ENCODE measurements at places on chromosomes 7 and 10.

DNA sequence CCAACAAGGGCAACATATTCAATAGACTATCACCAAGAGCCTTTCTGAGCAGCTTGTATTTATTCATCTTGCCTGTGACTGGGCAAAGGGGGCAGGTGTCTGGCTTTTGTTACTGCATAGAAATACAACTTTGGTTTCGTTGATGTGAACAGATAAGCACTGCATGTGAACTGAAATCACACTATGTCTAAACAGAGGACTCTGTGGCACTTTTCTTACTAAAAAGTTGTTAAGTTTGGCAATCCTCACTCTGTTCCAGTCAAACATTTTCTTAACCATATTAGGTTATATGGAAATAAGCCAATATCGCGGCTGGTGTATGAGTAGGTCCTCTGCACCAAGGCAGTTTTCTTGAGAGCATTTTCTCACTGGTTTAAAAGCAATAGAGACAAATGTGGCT is 48.5 kb downstream of the CALD1 start:
- ATAC-seq: no peak

DNA sequence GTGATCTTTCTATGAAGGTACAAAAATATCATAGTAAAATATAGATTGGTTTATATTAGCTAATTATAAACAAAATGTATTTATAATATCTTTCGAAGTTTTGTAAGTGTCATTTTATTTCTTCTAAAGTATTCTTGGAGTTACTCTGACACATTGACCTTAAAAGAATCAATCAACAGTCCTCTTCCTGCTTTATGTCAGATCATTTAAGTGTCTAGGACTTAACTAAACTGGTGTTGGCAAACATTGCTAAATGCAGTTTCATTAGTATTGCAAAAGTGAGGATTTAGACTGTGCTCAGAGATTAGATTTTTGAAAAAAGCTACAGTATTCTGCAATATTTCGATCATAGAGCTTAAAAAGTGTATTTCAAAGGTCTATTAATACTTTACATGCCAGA is 10.3 kb downstream of the GLCCI1 start:
- ATAC-seq: no peak

DNA sequence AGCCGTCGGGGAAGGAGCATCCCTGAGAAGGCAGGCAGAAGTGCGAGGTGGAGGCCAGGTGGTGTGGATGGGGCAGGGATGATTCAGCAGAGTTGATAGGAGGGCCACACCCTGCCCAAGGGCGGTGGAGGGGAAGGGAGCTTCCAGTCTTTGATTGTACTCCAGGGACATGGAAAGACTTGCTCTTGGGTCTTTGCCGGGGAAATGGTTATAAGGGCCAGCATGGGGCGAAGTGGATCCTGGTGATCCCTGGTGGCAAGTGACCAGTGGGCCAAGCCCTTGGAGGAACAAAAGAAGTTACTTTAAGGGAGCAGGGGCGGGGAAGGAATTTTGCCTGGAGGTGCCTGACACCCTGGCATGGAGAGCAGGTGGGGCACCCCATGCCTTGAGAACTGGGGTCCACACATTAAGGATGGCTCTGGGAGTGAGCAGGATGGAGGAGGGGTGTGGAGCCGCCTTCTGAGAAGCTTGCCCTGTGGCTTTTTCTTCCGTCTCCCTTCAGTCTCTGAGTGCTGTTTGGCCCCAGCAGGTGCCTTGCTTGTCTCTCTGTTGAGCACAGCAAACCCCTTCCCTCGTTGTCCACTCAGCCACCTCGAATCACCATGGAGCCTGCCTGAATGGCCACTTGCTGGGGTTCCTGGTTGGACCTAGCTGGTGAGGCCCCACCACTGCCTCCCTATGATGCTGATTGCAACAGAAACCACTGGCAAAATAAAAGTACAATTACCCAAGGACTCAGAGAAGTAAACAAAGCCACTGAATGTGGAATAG is 83.9 kb downstream of the RAMP3 start:
- ATAC-seq: no peak

DNA sequence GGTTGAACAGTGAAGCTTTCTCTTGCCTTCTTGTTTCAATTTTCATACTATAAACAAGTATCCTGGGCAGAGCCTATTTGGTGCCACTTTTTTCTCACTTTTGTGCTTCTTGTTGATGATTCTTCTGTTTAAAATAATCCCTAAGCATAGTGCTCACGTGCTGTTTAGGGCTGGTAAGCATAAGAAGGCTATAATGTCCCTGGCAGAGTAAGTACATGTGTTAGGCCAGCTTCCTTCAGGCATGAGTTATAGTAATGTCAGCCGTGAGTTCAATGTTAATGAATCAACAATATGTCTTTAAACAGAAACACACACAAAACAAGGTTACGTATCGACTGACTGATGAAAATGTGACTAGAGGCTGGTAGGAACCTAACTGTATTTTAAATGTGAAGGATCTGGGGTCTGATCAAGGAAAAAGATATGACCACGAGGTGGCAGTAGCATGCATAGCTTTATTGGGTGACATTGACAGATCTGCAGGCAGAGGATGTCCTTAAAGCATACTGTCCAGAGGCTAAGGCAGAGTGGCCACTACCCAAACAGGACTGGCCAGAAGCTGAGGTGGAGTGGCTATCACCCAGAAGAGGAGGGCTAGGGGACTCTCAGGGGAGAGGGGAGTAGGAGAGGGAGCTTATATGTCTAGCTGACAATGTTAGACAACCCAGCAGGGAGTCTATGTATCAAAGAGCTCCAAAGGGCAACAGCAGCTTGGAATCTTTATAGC is 113.7 kb downstream of the BRAF start:
- peak; percentile 61 for ATAC-seq

DNA sequence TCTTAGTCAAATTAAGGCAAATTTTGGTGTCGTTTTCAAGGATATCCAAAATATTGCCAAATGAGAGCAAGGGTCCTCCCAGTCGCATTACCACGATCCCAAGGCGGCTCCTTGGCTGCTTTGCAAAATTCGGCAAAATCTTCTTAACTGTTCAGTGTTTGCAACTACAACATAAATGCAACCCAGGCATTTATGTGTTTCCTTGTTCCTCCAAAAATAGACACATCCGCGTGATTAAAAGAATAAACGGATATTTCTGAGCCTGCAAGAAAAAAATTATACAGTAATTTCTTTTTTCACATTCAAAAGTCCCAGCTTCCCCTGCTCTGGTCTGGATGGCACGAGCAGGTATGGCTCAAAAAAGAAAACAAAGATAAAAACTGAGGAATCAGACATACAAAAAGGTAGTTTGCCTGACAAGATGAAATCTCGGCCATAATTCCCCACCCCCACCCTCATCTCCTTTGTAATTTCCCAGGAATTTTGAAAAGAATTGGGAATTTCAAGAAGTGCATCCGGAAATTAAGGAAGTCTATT is 6.0 kb downstream of the SKIDA1 start:
- no peak for ATAC-seq

DNA sequence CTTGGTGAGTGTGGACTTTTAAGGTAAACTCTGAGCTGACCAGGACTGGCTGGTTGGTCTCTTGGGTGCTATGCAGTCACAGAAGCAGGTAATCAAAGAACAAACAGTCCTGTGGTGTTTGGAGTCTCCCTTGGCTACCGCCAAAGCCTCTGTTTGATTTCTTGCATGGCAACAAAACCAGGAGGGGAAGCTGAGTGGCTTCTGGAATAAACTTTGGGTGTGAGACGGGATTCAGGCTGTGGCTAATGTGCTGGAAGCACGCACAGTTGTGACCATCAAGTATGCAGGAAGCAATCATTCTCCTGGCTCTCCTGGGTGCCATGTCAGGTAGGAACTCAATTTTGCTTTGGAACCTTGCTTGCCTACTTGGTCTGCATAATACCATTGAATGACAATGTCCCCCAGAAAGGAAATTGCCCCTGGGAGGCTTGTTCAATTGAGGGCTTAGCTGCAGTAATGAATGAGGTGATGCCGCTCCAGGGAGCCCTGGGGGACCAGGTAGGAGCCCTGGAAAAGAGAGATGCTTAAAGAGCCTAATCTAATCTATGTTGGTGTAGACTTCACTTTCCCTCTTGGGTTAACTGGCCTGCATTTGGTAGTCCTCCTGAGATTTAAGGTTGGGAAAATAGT is at the start of gene CDHR3:
Gene CDHR3, plus strand, starts transcription at position 227 of the 630 bp plus-strand sequence. Its CDS starts 55 bp downstream, at position 282.
- ATAC-seq: no peak

- no peak for ATAC-seq
Observed at GRCh38 chr7:56447864-56448693, 331.9 kb upstream of the NUPR2 start.

DNA sequence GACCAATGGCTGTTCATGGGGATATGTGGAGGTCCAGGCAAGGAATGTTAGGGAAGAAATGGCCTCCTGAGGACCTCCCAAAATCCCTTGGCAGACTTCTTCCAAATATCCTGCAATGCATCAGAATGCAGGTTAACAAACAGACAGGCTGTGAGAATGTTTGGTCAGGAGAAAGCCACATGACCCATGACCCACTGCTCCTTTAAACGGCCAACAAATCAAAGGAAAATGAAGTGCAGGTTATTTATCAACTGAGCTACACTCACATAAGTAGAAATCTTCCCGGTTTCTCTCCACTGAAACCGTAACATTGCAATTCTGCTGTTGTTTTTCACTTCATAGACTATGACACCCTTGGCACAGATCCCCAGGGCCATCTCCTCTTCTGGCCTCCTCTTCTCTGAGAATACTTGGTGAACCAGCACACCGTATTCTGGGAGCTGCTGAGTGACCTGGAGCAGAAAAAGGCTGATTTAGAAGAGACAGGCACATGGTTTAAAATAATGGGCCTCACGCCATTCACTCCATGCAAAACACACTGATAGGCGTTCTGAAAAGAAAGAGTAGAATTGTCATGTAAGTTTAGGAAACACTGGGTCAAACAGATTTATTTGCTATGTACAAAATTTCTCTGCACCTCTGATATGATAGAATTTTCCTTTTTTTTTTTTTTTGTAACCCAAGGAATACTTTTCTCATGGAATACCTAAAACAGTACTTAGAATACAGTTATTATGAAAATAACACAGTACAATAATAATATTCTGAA is 67.8 kb downstream of the FRMPD2 start:
- no peak for ATAC-seq

DNA sequence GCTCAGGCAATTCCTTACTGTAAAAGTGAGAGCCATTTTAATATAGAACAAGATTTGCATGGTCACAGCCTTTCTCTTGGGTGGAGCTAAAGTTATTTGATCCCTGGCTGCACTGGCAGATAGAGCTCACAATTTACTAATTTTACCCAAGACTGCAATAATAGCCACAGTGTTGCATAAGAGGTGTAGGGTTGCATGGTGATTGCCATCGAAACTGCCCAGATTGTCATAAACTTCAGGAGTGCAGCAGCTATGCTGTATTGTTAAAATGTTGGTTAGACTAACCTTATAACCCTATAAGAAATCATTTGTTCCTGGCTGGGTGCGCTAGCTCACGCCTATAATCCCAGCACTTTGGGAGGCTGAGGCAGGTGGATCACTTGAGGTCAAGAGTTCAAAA is 50.0 kb downstream of the VCL start:
- no peak for ATAC-seq

GRCh38 chr7:23689165-23689564 is 9.2 kb downstream of the FAM221A start:
- no peak for ATAC-seq

DNA sequence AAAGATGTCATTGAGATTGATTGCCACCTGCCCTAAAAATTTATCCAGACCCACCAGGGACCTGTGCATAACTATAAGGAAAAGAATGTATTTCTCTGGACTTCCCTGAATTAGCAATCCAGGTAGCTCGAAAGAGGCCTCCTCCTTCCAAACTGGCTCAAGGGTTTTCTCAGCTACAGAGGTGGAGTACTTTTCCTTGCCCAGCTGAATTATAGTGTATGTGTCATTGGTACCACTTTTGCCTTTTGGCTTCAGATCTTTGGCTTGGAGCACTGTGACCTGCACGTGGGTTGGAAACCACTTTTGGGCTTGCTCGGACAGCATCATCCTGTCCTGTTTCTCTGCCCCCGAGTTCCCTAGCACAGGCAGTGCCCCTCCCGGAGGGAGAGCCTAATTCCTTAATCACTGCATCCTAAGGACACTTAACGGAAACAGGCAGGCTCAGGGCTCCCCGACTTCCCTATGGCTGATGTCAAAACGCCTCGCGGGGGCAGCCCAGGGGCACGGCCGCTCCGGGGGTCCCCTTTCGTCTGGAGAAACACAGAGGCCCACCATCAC is 825 bp downstream of the RAB11FIP2 start:
- no peak for ATAC-seq
